GDM1 (cell line): ENCODE measurements at places on chromosomes 16 and 17.
A peak's percentile ranks its signal among the peaks of the same experiment; 100 is the strongest.

GRCh38 chr17:35655303-35655702 lies 68.2 kb downstream of the AP2B1 start:
- no peak for DNase-seq

DNA sequence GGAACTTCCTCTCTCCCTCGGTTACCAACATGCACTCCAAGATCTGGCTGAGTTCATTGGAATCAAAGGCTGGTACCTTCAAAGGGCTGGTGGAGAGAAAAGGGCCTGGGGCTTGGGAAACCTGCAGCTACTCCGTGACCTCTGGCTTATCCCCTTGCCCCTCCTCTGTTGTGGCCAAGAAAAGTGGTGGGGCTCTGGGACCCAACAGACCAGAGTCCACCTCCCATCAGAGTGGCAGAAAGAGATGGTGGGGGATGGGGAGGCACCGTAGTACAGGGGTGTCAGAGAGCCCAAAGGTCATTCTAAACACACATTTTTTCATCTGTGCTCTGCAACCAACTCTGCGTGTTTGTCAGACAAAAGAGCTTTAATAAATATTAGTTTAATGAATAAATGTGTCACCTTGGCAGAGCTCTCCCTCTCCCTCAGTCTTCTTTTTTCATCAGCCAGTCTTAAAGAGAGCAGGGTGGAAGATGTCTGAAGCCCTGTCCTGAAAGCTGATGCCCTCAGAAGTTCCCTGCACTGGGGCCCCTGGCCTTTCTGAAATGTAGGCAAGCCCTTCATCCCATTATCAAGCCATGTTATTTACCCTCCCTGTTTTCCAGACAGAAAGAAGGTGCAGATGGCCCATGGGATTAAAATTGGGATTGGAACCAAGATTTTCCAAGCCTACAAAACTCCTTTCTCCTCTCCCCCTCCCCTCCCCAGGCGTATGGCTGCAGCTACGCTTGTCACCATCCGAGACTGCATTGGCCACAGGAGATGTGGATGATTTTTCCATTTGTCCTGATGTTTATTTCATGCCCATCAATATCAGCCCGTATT lies 227.3 kb downstream of the CCDC182 start:
- no peak for DNase-seq

GRCh38 chr16:67919622-67920221 lies 11.9 kb downstream of the CTRL start:
- DNase-seq, result peak; percentile 1

DNA sequence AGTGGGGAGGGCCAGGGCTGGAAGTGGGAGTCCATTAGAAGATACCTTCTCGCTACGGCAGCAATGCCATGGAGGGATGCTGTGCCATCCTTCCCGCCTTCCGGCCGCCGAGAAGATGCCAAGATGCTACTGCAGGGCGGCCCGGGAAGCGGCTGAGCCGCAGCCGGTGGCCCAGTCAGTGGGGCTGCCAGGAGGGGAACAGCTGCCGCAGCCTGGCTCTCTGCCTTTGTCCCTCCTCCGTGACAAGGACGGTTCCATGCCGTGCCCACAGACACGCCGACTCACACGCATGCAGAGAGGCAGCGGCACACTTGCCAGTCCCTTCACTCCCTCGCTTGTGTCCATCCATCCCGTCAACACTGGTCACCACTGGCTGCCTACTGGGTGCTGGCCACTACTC lies 20.2 kb upstream of the NCBP3 start:
- no peak for DNase-seq

DNA sequence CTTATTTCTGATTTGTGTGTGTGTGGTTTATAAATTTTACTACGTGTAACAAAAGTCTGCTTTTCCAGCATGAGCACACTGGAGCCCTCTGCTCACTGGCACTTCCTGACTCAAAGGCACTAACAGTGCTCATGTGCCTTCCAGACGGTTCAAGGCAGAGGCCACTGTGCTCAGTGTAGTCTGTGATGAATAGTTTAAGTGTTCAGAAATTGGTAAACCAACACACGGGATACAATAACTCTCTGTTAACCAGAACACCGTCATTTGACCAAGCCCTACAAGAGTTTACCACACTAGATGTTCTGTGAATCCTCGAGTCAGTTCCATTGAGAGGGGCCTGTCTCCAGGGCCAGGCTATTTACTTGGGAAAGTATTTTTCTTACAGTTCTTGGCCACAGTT lies 191.9 kb downstream of the MRTFB start:
- DNase-seq, result no peak

- DNase-seq, result no peak
These were observed 174.9 kb upstream of the RPL38 start for GRCh38 chr17:74028354-74029116.

GRCh38 chr17:32103476-32104113 lies 38.7 kb upstream of the RHOT1 start:
- DNase-seq, result no peak

DNA sequence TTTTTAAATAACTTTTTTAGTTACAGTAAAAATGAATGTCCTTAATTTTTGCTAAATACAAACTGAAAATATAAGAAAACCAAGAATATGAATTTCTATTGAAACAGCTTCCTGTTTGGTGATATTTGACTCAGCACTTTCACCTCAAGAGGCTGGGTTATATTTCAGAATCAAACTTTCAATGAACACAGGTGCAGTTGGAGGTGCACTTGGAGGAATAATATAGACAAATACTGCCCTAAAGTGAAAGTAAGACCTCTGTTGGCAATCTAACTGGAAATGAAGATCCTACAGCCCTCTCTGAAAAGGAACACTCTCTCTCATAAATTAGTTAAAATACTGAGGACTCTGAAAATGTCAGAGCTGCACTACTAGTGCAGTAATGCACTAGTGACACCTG lies 106.2 kb downstream of the BRIP1 start:
- no peak for DNase-seq

GRCh38 chr16:55508271-55508921 lies 476 bp upstream of the LPCAT2 start:
- no peak for DNase-seq

DNA sequence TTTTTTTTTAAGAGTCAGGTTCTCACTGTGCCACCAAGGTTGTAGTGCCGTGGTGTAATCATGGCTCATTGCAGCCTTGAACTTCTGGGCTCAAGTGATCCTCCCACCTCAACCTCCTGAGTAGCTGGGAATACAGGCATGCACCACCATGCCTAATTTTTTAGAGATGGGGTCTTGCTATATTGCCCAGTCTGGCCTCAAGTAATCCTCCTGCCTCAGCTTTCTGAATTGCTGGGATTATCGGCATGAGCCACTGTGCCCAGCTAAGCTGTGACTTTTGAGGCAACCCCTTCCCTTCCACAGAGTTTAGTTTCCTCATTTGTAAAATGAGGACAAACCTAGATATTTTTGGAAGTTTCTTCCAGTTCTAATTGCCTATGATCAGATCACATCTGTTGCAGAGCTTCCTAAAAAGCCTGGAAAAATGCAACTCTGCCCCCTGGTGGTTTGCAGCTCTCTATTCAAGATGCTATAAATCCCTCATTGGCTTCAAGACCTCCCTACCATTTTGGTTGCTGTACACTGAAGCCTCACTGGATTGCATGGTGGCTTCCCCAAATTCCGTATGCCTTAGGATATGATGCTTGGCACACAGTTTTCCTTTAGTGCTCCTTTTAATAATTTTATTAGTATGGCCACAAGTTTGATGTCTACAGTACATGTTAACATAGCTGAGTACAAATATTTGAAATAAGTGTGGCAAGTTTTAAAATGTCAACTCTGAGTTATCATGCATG lies 19.3 kb downstream of the GDE1 start:
- DNase-seq, result peak; percentile 6

GRCh38 chr17:69812240-69812837 lies 262.7 kb upstream of the KCNJ16 start:
- no peak for DNase-seq

DNA sequence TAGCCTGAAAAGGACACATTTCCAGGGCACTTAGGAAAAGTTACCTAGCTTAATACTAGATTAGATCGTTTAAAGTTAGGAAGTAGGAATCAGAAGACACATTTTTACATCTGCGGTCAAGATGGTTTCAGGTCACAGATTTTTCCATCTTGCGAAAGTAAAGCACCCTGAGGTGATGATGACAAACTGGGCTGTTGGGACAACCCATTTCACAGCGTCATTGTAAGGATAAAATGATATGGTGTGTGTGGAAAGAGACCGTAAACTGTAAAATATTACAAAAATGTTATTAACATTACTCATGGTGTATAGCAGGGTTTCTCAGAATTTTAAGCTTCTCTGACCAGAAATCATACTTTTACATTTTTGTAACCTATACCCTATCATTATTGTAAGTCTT lies 10.1 kb upstream of the MAP2K6 start:
- no peak for DNase-seq

- DNase-seq, result no peak
These were observed 2.4 kb downstream of the NATD1 start for GRCh38 chr17:21250854-21251253.

GRCh38 chr17:27778183-27778582 lies 22.1 kb downstream of the NOS2 start:
- DNase-seq, result peak; percentile 41

DNA sequence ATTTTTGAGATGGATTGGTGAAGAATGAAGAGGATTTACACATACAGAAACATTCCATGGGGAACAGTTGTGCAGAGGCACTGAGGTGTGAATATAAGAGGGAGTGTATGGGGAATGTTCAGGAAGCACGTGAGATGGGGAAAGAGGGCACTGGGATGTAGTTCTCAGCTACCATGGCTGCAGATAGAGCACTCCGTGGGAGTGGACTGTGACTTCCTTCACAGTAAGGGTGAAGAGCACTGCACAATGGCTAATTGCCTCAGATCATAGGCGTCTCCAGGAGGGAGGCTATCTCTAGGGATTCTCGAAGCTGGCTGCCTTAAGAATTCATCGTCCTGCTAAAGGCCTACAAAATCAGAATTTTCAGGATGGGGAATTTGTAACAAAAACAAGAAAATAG lies 7.0 kb downstream of the YPEL2 start:
- DNase-seq, result no peak

- DNase-seq, result peak; percentile 44
These were observed 14.0 kb upstream of the BAIAP2 start for GRCh38 chr17:81020767-81021497.

- no peak for DNase-seq
These were observed 30.9 kb downstream of the CMTM3 start for GRCh38 chr16:66635406-66635805.

GRCh38 chr17:77391668-77392375 lies 251.1 kb downstream of the SEC14L1 start:
- no peak for DNase-seq

- DNase-seq, result no peak
These were observed 409.6 kb downstream of the NPIPA8 start for GRCh38 chr16:17926866-17927399.

DNA sequence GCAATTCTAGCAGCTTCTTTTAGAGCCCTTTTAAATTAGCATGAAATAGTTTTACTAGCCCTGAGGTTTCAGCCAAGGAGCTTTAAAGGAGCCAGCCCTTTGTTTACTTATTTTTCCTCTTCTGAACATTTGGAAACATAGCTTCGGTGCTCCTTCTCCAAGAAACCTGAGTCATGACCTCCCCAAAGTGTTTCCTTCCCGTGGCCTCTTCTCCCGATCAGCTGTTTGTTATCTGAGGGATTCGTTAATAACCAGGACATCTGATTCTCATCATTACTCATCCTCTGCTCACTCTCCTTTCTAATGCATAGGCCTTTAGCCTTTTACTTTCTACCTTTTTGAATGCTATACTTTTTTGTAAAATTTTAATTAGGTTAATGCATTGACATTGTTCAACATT lies 204.5 kb downstream of the WWOX start:
- DNase-seq, result no peak

- no peak for DNase-seq
These were observed 82.8 kb downstream of the MYH13 start for GRCh38 chr17:10290041-10290440.

DNA sequence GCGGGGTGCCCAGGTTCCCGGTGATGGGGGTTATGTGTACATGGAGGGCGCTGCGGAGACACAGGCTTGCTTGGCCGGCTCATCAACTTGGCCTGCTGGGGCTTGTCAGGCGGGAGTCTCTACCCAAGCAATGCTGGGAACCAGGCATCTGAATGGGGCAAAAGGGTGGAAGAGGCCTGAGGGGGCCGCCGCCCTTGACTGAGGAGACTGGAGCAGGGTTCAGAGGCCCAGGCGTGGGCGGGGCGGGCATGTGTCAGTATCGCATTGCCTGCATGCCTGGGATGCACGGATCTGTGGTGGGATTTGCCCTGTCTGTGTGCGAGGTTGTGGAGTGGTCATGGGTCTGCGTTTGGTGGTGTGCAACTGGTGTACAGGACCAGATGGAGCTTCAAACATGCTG lies 21.1 kb downstream of the ARHGAP23 start:
- DNase-seq, result no peak

DNA sequence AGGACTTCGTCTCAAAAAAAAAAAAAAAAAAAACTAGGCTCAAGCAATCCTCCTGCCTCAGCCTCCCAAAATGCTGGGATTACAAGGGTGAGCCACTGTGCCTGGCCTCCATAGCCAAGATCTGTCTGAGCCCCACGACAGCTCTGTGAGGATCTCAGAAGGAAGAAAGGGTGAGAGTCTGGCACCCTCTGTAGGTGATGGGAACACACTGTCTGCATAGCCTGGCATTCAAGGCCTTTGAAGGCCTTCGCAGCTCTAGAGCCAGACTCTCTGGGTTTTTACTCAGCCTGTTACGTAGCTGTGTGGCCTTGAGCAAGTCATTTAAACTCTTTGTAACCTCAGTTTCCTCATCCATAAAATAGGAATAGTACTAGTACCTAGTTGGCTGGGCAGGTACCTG lies 6.3 kb upstream of the XPO6 start:
- DNase-seq, result peak; percentile 29

DNA sequence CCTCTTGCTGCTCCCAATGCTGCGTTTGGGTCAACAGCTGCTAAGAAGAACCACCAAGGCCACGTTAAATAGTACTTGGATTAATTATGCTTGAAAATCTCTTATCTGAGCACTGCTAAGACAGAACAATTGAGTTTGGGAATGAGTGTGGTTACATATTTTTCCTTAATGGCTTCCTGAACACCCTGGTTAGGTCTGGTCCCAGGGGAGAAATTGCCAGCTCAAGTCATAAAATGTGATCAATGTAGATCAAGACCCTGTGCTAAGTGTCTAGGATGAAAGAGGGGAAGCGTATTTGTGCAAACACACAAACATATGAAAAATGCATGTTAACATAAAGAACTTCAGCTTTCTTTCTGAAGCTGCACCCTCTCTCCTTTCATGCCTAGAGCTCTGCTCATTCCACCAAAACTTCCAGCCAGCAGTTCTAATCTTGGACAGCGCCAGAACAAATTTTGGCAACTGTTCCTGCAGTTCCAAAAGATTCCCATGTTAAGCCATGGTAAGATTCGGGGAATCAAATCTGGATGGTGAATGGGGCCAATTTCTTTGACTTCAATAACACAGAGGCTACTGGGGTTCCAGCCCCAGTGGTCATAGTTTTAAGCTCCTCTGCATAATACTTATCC lies 72.0 kb downstream of the ZFHX3 start:
- no peak for DNase-seq
